ENCODE measurements at places on chromosomes 7 and 10.
A peak's percentile ranks its signal among the peaks of the same experiment; 100 is the strongest.

GRCh38 chr7:124649397-124650014 lies 116.1 kb downstream of the GPR37 start:
- DNase-seq, result no peak

DNA sequence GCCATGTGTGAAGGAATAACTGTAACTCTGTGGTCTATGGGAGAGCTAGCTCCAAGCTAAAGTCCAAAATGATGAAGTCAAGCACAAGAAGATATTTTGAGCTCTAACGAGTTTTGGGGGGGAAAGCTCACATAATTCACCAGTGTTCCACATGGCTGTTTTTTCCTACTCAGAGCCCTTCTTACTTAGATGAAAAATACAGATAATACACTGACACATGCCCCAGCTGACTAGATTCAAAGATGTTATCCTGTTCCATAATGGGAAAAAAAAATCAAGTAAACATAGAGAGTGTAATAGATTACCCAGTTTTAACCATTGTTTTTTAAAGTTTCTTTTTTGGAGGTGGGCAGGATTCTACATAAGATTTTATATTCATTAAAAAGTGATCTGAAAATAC lies 86.6 kb downstream of the PRLHR start:
- DNase-seq, result no peak

GRCh38 chr7:134388336-134389019 lies 70.4 kb downstream of the AKR1B1 start:
- DNase-seq, result no peak

- peak; percentile 49 for DNase-seq
Observed at GRCh38 chr10:132371641-132372081, 25.3 kb upstream of the PWWP2B start.

DNA sequence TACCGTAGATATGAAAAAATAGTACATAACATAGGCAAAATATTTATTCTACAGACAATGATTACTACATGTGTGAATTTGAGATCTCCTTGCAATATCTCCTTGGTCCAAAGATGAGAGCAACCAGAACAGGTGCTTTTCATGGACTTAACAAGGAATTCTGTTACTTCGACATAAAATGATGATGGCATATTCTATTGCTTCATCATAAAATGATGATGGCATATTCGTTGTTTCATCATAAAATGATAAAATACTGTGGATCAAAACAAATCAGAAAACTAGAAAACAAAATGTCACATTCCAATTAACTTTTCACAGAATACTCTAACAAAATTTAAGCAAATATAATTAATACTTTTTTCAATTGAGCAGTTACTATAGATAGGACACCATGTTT lies 4.8 kb downstream of the OSBPL3 start:
- DNase-seq, result no peak

DNA sequence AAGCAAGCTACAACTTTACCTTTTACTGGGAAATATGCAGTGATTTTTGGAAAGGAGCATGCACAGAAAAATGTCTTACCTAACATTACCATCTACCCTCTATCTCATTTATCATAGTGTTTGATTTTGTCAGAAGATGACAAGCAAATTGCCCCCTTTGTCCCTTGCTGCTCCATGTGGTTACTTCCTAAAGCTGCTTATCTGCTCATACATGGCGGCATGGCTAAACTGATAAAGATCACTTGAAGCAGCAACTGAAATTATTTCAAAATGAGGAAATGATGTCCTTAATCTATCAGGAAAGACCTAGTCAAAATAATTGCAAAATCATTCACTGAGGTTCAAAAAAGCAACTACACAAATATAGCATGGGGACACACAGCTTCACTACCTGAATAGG lies 1198.5 kb upstream of the SORCS1 start:
- DNase-seq, result no peak

DNA sequence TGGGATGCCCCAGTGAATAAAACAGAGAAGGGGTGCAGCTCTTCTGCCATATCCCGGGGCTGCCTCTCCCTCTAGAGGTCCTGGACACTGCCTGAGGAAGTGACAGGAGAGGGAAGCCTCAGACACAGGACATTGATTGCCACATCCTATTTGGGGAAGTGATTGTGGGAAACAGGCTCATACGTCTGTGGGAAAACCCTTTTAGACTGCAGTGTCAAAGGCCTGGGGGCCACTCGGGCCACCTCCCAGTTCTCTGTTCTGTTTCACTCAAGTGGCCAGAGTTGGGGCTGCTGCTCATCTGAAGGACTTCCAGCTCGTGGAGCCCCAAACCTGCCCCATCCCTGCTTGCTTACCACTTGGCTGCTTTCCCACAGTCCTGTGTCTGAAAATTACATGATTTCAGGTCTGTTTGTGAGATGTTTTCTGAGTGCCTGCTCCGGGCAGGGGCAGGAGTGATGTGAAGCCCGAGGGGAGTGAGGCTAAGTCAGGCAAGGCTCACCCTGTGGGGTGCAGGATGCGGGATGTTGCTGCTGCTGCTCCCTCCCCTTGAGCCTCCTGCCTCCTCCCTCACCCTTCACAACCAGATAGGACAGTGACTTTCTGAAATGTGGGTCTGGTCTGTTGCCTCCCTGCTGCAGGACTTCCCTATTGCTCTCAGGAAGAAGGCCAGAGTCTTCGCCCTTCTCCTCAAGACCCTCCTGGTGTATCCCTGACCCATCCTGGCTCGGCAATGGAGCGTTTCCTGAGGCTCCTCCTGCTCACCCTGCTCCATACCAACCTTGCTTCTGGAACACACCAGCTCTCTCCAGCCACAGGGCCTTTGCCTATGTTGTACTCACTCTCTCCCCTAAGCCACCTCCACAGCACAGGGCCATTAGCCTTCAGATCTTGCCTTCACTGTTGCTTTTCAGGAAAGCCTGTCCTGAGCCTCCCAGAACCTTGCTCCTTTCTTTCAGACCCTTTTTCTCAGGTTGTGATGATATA lies 58.4 kb downstream of the NEURL1 start:
- no peak for DNase-seq

DNA sequence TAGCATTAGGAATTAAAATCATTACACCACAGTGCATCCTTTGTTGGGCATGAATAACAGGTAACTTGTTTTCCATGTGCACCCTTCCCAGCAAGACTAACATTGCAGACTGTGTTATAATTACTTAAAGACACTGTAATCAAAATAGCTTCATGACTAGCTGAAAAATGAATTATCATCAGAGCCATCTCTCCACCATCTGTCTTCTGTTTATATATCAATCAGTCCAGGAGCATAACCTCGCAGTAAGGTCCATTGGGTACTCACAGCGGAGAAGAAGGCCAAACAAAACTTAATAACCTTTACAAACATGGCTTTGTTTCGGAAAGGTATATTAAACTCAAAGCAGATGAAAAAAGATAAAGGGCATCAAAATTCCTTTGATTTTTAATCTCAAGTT lies 90.6 kb downstream of the ODAD2 start:
- DNase-seq, result no peak

GRCh38 chr10:12729885-12730284 lies 271.6 kb downstream of the CCDC3 start:
- no peak for DNase-seq

- DNase-seq, result no peak
Observed at GRCh38 chr10:33674491-33674890, 340.0 kb upstream of the NRP1 start.

GRCh38 chr7:138483531-138483930 lies 23.5 kb downstream of the TRIM24 start:
- no peak for DNase-seq

- DNase-seq, result no peak
Observed at GRCh38 chr7:101240226-101241014, 2.8 kb upstream of the CLDN15 start.

GRCh38 chr7:22551768-22552513 lies 52.0 kb upstream of the STEAP1B start:
- DNase-seq, result no peak

DNA sequence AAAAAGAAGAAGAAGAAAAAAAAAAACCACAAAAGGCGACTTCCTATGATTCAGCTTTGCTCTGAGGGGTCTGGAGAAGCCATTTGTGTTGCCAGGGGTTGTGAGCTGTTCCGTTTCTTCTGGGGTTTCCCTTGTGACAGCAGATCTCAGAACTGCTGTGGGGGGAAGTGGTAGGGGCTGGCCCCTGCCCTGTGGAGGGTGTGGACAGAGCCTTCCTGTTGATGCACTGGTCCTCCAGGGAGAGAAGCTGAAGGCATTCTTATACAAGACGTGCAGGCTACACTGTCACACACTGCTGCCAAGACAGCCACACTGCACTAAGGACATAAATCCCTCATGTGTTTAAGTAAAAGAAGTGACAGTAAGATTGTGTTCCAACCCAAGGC lies 17.3 kb upstream of the CSGALNACT2 start:
- no peak for DNase-seq

DNA sequence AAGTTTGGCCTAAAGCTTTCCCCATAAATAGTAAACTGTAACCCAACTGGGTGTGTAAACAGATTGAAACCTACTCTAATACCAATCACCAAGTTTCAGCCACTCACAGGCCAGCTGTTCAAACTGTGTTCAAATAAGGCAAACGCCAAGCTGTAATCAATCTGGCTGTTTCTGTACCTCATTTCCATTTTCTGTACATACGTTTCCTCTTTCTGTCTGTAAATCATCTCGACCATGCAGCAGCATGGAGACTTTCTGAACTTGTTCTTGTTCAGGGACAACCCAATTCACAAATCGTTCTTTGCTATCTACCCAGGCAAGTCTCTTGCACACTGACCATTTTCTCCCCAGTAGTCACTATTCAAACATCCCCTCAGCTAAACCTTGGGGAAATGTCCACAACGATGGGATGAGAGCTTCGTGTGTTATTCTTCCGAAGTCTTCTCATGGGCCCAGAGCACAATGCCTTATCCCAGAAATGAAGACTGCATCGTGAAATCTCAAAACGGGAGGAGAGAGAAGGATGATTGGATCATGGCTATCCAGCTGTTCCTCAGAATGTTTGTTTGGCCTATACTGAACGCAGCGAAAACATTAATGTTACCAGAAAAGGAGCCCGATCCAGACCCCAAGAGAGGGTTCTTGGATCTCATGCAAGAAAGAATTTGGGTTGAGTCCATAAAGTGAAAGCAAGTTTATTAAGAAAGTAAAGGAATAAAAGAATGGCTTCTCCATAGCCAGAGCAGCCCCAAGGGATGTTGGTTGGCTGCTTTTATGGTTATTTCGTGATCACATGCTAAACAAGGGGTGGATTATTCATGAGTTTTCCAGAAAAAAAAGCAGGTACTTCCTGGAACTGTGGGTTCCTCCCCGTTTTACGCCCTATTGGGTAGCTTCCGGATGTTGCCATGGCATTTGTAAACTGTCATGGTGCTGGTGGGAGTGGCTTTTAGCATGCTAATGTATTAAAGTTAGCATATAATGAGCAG lies 86.2 kb downstream of the SLC16A9 start:
- DNase-seq, result no peak

DNA sequence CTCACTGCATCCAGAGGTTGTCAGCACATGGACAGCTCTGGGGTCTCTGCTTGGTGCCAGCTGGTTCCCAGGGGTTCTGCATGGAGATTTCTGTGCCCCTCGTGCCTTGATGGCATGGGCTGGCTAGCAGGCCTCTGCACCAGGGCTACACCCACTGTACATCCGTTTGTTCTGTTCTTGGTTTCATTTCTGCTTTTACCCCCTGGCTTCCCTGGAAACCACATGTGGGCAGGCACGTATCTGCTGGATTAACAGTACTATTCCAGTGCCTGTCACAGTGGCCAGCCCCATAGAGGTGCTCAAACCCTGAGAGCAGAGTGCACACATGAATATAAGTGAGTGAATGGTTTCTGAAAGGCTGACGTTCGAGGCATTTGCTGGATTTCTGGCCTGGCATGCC lies 207.2 kb upstream of the GPR26 start:
- DNase-seq, result no peak

DNA sequence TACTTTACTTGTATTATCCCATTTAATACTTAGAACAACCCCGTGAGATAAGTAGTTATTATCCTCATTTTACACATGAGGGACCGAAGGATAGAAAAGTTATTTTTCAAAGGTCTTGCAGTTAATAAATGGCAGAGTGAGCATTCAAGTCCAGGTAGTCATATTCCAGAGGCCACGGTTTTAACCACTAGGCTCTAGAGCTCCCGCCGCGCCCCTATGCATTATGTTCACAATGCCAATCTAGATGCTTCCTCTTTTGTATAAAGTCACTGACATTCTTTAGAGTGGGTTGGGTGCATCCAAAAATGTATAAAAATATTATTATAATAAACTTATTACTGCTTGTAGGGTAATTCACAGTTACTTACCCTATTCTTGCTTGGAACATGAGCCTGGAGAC lies 11.4 kb upstream of the CFAP69 start:
- DNase-seq, result no peak

- no peak for DNase-seq
Observed at GRCh38 chr10:4120096-4120853, 335.3 kb upstream of the KLF6 start.

DNA sequence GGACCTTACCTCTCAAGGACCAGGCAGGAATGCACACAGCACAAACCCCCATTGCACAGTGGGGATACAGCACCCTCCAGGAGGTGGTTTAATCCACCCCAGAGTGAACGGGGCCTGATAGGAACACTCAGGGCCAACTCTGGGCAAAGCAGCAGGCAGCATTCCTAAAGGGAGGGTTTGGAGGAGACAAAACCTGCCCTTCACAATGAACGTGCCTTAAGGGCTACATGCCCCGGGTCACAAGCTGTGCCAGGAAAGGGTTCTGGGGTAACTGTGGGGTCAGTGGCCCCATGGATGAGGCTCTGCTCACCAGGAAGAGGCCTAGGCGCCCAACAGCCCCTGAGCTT lies 1.1 kb downstream of the GPRIN2 start:
- no peak for DNase-seq

DNA sequence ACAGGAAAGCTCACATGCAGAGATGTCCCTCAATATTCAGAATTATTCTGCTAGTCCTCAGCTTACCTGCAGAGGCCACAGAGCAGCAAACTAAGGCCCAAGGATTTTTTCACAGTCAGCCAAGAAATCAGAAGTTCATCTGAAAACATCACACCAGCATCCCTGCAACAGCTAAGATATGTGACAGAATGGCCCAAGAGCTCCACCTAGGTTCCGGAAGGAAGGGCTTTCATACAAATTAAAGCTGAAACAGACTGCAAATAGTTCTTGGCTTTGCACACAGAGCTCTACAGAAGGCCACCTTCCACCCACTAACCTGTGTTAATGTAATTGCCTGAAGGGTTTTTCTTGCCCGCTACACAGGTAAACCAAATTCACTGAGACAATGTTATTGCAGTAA lies 438.8 kb upstream of the C7orf33 start:
- no peak for DNase-seq

- no peak for DNase-seq
Observed at GRCh38 chr10:46006219-46006618, 24.2 kb downstream of the NCOA4 start.

- no peak for DNase-seq
Observed at GRCh38 chr7:130070861-130071622, 708 bp downstream of the KLHDC10 start.

- no peak for DNase-seq
Observed at GRCh38 chr7:29314148-29314547, 119.6 kb downstream of the CHN2 start.

GRCh38 chr10:95445223-95445836 lies 115.8 kb downstream of the SORBS1 start:
- DNase-seq, result no peak

GRCh38 chr7:14069961-14070360 lies 80.5 kb upstream of the ETV1 start:
- DNase-seq, result no peak
